Activated CD4-positive, alpha-beta T cell treated with anti-CD3 and anti-CD28 coated beads, Interleukin-2, amount 50 U/mL, for 1 hour (primary cell): ENCODE measurements at places on chromosomes 7 and 10.

DNA sequence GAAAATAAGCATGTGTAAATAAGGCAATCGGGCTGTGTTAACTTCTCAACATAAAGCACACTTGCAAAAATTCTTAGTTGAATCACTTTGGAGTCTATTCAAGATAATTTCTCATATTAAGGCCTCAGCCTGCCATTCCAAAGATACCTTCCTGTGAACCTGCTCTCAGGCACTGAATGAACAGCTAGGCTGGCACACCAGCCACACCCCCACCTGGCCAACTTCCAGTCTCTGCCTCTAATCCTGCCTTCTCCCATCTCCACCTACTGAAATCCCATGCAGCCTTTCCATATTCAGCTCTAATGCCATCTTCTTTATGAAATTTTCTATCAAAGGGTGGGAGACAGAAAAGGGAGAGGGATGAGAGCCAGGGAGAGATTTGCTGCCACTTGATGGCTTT is 17.1 kb upstream of the MACROH2A2 start:
- no peak for DNase-seq

DNA sequence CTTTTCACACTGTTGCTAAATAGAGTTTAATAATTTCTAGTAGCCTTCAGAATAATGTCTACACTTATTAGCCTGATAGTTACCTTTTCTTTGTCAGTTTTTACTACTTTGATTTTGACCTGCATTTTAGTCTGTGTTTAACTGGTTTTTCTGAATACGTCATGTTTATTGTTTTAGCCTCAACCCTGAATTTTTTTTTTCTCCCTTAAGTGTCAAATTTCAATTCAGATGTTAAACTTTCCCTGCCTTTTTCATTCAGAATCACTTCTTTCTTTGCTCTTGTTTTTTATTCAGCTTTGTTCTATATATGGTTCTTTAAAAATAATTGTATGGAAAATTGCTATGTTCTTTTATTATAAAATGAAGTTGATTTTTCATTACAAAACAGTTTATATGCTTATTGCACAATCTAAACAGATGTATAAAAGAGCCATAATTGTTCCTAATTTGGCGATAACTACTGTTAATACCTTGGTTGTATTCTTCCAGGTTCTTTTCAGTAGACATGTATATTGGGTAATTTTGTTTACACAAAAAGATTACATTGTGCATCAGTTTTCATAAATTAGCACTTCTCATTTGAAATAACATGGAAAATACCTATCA is 159.7 kb downstream of the ADK start:
- DNase-seq: no peak

DNA sequence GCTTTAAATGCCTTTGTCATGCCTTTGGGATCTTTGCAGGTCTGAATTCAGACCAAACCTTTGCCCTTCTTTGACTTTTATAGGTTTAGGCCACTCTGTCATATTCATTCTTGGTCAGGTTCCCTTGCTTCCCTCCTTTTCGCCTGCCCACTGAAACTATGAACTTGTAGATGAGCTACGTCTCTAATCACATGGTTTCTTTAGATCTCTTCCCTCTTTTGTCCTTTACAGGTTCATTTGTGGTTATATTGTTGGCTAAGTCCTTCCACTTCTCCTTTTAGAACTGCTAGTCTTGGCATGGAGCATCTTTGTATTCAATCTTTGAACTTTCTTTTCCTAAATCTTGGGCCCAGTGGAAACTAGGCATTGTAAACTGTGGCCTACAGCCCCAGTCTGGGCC is 104.0 kb upstream of the ZEB1 start:
- no peak for DNase-seq

- DNase-seq: no peak
Measured at GRCh38 chr10:17344206-17344605, 110.2 kb downstream of the ST8SIA6 start.
